A673 (cell line): ENCODE measurements at places on chromosomes 13 and 19. TPM values are rescaled to one million over a fixed set of nuclear protein-coding genes. Genes with fewer than 3 reads are reported as not detected.

ICAM1 gene
- total RNA-seq: 1.7 and 2.2 TPM in 2 replicates

TYROBP gene
- not detected in 2 replicates for total RNA-seq

LILRB1 gene
- total RNA-seq: not detected in 2 replicates

EDNRB gene
- 0.07 and 0.13 TPM in 2 replicates for total RNA-seq

NLRP4 gene
- total RNA-seq: 0.15 TPM in 1 of 2 replicates, not detected in the other

ACTMAP gene
- 17.1 and 20.8 TPM in 2 replicates for total RNA-seq

CEACAM16 gene
- not detected in 2 replicates for total RNA-seq

FLT1 gene
- total RNA-seq: 4.3 and 5.2 TPM in 2 replicates

ZNF429 gene
- 0.90 TPM in 1 of 2 replicates, not detected in the other for total RNA-seq

GTF2F2 gene
- 37.8 TPM in 2 replicates for total RNA-seq

CDX2 gene
- total RNA-seq: not detected in 2 replicates

TEX26 gene
- not detected in 2 replicates for total RNA-seq

TSC22D1 gene
- 37.2 and 40.4 TPM in 2 replicates for total RNA-seq

DHDH gene
- not detected in 2 replicates for total RNA-seq

C19orf18 gene
- total RNA-seq: 0.43 TPM in 1 of 2 replicates, not detected in the other

IL17D gene
- total RNA-seq: 2.0 and 2.7 TPM in 2 replicates

SERPINE3 gene
- total RNA-seq: not detected in 2 replicates

LINGO3 gene
- not detected in 2 replicates for total RNA-seq

ATP4A gene
- not detected in 2 replicates for total RNA-seq

FBN3 gene
- 0.06 and 0.17 TPM in 2 replicates for total RNA-seq

CFAP97D2 gene
- total RNA-seq: not detected in 2 replicates

KLC3 gene
- 0.44 and 0.49 TPM in 2 replicates for total RNA-seq

IQCN gene
- 10.2 and 12.0 TPM in 2 replicates for total RNA-seq

USF2 gene
- 82.0 and 90.8 TPM in 2 replicates for total RNA-seq

CD37 gene
- not detected in 2 replicates for total RNA-seq

PRSS57 gene
- total RNA-seq: not detected in 2 replicates

PRR20A gene
- total RNA-seq: not detected in 2 replicates

NCR1 gene
- not detected in 2 replicates for total RNA-seq

SPRED3 gene
- total RNA-seq: 6.2 and 6.8 TPM in 2 replicates

NMRK2 gene
- total RNA-seq: not detected in 2 replicates

SIGLEC11 gene
- total RNA-seq: not detected in 2 replicates

SLC10A2 gene
- not detected in 2 replicates for total RNA-seq

KASH5 gene
- total RNA-seq: 0.37 TPM in 1 of 2 replicates, not detected in the other

IL27RA gene
- 5.4 and 6.0 TPM in 2 replicates for total RNA-seq

UBE2M gene
- 182 and 185 TPM in 2 replicates for total RNA-seq

STOML3 gene
- not detected in 2 replicates for total RNA-seq

CLEC11A gene
- total RNA-seq: 59.1 TPM in 2 replicates

USHBP1 gene
- total RNA-seq: 0.61 TPM in 1 of 2 replicates, not detected in the other

LHB gene
- total RNA-seq: not detected in 2 replicates

MIA gene
- total RNA-seq: 0.75 and 0.85 TPM in 2 replicates

KIR2DL3 gene
- total RNA-seq: not detected in 2 replicates

PDX1 gene
- total RNA-seq: not detected in 2 replicates

RASAL3 gene
- 1.1 TPM in 2 replicates for total RNA-seq

GARIN5A gene
- total RNA-seq: 0.59 and 0.84 TPM in 2 replicates

LGALS7B gene
- not detected in 2 replicates for total RNA-seq

COL5A3 gene
- total RNA-seq: 6.4 and 6.8 TPM in 2 replicates
